ENCODE measurements at places on chromosomes 3 and 15. TPM values are rescaled to one million over a fixed set of nuclear protein-coding genes. Genes with fewer than 3 reads are reported as not detected.

The DUOXA2 gene
- total RNA-seq = not detected

The LRRC49 gene
- total RNA-seq = 0.62 TPM

- no peak overlapping the region for H3K27ac ChIP-seq
- H3K36me3 ChIP-seq = no peaks in the 10 kb centered on the region
- DNase-seq = no peak
- no peaks in the 10 kb centered on the region for H3K27me3 ChIP-seq
These were observed 106.3 kb upstream of the ANKRD28 start for GRCh38 chr3:15903759-15904720.

DNA sequence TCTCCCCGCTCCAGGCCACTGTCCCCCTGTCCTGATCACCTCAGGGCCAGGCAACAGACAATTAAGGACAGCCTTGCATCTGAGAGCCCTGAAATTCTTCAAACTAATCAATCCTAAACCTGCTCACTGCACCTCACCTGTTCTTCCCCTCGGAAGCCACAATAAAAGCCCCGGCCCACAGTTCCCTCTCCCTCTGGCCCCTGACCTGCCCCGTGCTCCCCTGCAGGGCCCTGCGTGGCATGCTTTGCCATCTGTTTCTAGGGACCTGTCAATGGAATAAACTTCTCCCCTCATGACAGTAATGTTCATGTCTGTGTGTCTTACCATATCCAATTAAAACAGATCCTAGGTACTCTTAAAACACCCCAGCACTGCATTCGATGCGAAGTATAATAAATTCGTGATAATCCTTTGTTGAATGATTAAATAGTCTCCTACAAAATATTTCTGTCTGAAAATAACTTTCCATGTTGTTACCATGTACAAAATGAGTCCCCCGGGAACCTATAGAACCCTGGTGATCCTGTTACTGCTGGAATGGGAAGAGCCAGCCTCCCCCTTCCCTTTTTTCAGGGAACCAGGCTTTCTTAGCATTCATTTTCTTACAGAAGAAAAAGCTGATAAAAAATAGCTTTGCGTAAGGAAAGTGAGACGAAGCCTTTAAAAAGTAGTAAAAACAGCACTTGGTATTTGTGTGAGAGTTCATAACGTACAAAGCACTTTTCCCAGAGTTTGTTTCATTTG is 59.0 kb downstream of the ABTB1 start:
- peaks cover 8% of the 10 kb centered on the region for H3K27me3 ChIP-seq
- no peak overlapping the region for H3K27ac ChIP-seq
- no peaks in the 10 kb centered on the region for H3K36me3 ChIP-seq
- DNase-seq = no peak
- H3K4me1 ChIP-seq = no peaks in the 10 kb centered on the region
- no peak overlapping the region for H3K4me3 ChIP-seq

- no peak overlapping the region for H3K27ac ChIP-seq
- H3K36me3 ChIP-seq = no peaks in the 10 kb centered on the region
- H3K27me3 ChIP-seq = peaks cover 5% of the 10 kb centered on the region
- DNase-seq = no peak
- no peak overlapping the region for H3K4me3 ChIP-seq
- H3K4me1 ChIP-seq = peaks cover 41% of the 10 kb centered on the region
These were observed 89.0 kb downstream of the NFKBIZ start for GRCh38 chr3:101938262-101938847.

DNA sequence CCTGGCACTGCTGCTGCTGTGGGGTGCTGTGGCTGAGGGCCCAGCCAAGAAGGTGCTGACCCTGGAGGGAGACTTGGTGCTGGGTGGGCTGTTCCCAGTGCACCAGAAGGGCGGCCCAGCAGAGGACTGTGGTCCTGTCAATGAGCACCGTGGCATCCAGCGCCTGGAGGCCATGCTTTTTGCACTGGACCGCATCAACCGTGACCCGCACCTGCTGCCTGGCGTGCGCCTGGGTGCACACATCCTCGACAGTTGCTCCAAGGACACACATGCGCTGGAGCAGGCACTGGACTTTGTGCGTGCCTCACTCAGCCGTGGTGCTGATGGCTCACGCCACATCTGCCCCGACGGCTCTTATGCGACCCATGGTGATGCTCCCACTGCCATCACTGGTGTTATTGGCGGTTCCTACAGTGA is 2.1 kb downstream of the GRM2 start:
- no peak overlapping the region for H3K27ac ChIP-seq
- peaks cover 16% of the 10 kb centered on the region for H3K4me1 ChIP-seq
- H3K4me3 ChIP-seq = no peak overlapping the region
- DNase-seq = no peak
